ENCODE measurements at places on chromosomes 13 and 19.

DNA sequence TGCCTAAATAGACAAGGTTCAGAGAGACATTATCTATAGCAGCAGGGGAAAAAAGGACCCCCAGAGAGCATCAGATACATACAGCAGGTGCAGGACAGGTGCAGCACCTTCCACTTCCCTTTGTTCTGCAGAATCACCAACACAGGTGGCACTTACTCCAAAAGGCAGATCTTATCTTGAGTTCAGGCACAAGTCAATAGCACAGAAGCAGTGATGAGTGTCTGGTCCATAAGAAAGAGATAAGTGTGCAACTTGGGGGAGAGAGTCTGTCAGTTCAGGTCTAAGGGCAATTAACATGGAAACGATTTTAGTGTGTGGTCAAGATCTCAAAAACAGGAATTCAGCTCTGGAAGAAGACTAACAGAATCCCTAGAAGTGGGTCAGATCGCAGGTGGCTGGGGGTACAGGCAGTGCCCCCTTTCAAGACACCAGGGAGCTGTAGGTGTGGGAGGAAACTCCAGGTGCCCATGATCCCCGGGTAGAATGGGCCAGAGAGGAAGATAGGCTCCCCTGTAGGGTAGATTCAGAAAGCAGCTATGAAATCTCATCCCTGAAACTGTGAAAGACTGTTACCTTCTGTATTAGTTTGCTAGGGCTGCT, 40.6 kb downstream of the TNFSF11 start:
- DNase-seq, result no peak

GRCh38 chr13:112675366-112675756, 14.5 kb upstream of the ATP11A start:
- DNase-seq, result no peak

DNA sequence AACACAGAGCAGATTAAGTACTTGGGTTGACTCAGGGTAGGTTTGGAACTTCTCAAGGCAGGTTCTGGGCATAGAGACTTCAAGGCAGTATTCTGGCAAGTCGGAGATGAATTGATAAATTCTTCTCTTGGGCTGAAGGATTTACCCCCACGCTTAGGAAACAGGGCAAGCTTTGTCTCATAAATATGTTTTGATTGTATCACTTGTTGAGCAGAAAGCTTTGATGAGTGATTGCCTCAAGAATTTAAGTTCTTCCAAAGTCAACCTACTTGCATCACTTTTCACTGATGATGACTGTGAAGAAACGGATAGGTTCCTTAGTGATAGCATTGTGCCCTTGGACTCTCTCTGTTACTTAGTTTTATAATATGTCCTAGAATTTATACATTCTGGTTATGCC, 258.6 kb upstream of the DACH1 start:
- DNase-seq, result no peak

DNA sequence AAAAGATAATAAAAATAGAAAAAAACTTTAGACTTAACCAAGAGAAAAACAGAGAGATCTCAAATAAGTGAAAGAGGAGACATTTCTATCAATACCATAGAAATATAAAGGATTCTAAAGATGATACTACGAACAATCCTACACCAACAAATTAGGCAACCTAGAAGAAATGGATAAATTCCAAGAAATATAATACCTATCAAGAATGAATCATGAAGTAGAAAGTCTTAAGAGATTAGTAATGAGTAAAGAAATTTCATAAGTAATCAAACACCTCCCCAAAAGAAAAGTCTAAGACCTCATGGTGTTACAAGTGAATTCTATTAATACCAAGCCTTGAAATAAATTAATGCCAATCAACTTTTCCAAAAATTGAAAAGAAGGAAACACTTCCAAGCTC, 1584.5 kb upstream of the MIR17HG start:
- no peak for DNase-seq

DNA sequence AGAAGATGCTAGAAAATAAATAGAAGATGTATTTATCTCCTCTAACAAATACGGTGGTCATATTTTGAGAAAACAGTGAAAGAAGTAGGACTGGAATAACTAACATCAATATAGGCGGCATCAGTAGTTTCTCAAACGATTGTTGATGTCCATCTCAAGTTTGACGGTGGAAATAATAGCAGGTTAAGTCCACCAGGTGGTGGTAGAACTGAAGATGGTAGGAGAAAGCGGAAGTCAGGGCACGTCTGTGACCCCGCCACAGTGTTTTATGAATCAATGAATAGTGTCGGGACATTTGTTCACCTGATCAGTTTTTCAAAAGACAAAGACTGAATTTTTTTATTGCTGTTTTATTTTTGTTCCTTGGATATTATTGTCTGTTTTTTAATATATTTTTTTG, 706.4 kb upstream of the SLC10A2 start:
- DNase-seq, result no peak

DNA sequence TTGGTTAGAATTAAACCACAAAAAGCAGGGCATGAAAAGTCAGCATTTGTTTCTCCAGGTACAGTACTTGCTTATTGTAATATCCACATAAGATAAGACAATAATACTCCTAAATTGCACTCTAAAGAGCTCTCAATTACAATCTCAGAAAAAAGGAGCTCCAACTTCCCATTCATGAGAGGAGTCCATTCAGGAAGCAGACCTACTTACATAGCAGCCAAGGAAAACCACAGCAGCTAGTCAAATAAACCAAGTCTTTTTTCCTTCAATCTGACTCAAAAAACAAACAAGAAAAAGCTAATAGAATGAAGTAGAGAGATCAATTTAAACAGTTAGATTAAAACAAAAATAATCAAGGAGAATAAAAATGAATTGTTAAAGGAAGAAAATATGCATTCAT, 885.2 kb upstream of the SLITRK6 start:
- DNase-seq, result no peak

DNA sequence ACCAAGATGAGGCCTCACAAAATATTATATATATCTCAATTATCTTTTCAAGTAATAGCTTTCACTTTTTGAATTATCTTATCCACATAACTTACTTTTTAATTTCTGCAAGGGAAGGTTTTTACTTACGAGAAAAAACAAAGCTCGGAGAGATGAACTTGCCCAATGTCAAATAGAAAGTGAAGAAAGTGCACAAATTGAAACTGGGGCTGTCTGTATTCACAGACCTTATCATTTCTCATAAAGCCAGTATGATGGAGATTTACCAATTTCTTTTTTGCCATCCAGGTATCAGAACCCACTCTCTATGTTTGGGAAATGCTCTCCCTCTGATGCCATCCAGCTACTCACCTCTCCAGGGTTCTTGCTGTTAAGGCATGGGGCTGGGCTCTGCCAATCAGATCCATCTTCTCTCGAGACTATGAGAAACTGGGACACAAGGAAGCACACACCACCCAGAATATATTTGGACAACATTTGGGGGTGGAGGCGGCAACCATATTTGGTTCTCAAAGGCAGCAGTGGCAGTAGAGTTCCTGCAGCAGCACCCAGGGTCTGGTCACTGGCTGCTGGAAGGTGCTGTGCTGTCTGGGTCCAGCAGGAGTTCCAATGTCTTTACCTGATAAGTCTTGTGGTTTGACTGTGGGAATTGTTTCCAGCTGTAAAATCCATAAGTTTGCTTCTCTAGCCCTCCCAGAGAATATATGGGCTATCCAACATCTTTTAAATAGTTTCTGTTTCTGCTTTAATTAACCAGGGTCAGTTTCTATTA, 45.8 kb upstream of the SCEL start:
- DNase-seq, result no peak

DNA sequence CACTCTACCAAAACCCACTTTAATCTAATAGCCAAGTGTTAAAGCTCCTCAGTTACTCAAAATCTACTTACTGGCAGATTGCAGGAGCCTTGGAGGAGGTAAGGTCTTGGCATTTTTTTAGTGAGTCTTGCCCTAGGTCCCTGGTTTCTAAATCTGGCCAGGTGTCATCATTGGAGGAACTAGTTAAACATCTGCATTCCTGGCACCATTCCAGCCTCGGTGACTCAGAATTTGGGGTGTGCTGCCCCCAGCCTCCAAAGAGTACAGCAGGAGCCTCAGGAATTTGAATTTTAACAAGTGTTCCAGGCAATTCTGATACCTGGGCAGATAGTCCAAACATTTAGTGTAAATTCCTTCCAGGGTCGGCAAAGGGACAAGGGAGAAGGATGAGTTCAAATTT, 37.4 kb downstream of the KLF5 start:
- DNase-seq, result no peak

DNA sequence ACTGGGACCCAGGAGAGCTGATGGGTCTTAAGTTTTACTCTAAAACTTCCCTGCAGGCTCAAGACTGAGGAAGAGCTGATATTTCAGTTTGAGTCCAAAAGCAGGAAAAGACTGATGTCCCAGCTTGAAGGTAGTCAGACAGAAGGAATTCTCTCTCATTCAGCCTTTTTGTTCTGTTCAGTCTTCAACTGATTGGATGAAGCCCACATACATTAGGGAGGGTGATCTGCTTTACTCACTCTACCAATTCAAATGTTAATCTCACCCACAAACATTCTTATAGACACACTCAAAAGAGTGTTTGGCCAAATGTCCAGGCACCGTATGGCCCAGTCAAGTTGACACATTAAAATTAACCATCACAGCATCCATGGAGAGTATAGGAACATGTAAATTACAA, 173.5 kb downstream of the KCNRG start:
- DNase-seq, result no peak

DNA sequence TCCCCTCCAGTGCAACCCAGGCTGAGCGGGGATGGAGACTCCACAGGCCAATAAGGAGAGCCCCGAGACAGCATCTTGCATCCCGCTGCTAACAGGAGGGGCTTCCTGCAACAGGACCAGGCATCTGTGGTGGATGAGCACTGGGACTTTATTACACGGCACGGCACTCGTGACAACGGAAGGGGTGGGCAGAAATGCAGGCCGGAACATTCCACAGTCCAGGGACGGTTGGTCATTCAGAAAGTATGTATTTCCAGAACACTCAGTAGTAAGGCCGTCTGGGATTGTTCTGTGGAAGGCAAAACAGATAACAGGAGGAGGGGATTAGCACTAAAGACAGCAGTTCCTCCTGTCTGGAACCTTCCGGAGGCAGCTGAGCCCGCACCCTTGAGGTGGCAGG, 3.3 kb upstream of the TM6SF2 start:
- no peak for DNase-seq

GRCh38 chr19:2724148-2724557, 3.0 kb upstream of the DIRAS1 start:
- no peak for DNase-seq

GRCh38 chr13:110310541-110311442, 3.7 kb downstream of the COL4A2 start:
- no peak for DNase-seq

GRCh38 chr13:111976474-111977178, 90.3 kb upstream of the SOX1 start:
- no peak for DNase-seq

GRCh38 chr13:45297456-45298205, 43.4 kb downstream of the TPT1 start:
- DNase-seq, result no peak

DNA sequence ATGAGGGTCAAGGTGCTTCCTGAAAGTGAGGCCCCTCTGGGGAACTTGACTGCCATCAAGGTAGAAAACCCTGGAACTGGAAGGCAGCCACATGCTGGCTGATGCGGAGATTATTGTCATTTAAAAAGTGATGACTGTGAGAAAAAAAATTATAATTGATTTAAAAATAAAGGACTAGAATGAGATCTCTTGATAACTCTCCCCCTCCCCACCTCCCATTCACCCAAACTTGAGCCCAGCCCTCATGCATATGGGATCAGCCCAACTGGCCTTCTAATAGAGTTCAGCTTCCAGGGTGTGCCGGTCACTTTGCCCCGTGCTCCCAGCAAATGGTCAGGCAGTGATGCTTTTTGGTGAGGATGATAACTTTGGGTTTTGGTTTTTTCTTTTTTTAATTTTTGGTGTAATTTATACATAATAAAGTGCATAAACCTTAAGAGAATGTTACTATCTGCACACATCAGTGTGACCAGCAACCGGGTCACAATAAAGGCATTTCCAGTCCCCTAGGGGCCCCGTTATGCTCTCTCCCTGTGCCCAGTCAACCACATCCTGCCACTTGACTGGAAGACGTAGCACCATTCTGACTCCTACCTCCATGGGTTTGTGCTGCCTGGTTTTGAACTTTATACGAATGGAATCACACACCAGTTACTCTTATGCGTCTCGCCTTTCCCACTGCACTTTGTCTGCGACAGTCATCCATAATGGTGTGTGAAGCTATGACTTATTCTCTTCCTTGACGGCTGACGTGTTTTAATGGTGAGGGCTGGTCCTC, 187.9 kb downstream of the USP12 start:
- no peak for DNase-seq

GRCh38 chr13:63124863-63125262, 1709.2 kb upstream of the PCDH20 start:
- no peak for DNase-seq

DNA sequence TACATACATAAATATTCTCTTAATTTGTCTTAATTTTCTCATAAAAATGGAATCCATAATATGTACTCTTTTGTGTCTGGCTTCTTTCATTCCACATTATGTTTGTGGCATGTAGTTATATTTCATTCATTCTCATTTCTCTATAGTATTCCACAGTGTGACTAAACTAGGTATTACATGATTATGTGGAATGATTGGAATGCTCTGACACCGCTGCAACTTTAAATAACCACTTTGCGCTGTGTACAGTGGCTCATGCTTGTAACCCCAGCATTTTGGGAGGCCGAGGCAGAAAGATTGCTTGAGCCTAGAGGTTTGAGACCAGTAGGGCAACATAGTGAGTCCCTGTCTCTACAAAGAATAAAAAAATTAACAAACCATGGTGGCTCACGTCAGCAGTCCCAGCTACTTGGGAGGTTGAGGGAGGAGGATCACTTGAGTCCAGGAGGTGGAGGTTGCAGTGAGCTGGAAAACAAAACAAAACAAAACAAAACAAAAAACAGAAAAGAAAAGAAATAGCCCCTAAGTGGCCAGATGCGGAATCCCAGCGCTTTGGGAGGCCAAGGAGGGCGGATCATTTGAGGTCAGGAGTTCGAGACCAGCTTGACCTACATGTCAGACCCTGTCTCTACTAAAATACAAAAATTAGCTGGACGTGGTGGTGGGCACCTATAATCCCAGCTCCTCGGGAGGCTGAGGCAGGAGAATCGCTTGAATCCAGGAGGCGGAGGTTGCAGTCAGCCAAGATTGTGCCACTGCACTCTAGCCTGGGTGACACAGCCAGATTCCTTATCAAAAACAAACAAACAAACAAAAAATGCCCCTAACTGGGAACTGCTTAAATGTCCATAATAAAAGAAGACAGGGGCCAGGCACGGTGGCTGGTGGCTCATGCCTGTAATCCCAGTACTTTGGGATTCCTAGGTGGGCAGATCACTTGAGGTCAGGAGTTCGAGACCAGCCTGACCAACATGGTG, 8.0 kb upstream of the SAE1 start:
- DNase-seq, result no peak

DNA sequence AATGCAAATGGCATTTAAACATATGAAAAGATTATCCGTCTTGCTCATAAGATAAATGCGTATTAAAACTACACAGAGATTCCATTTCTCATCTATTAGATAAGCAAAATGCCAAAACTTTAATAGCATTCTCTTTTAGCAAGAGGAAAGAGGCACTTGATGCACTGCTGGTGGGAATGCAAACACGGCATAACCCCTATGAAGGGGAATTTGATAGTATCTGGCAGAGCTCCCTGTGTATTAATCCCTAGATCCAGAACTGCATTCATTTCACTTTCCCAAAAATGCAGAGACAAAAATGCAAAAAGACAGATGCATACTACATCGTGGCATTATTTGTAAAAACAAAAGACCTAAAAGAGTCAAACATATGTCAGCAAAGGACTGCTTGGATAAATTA, 193.6 kb upstream of the STARD13 start:
- DNase-seq, result no peak
